Renal pelvis (tissue), 12 donors: ENCODE measurements at places on chromosomes 13 and 19.

- no peak for DNase-seq
These were observed 298.8 kb downstream of the NDFIP2 start for GRCh38 chr13:79779761-79780160.

- no peak for DNase-seq
These were observed 8.0 kb downstream of the ATP4A start for GRCh38 chr19:35555301-35556005.

DNA sequence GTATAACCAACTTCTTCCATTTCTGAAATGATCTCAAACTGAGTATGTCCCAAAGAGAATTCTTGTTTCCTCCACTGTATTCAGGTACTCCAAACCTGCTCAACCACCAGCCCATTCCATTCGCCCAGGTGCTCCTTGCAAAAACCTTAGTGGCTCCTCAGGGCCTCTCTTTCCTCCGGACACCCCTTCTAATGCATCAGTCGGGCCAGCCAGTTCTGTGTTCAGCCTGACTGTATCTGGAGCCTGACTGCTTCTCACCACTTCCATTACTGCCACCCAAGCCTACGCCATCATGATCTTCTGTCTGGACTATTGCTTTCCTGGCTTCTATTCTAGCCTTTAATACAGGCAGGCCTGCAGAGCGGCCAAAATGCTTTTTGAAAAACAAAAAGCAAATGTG lies 1.5 kb downstream of the PHF11 start:
- DNase-seq: no peak

- DNase-seq: peak; percentile 46
These were observed 32.3 kb upstream of the FGF9 start for GRCh38 chr13:21638319-21639282.

GRCh38 chr19:41367848-41368301 lies 3.9 kb upstream of the B9D2 start:
- no peak for DNase-seq

DNA sequence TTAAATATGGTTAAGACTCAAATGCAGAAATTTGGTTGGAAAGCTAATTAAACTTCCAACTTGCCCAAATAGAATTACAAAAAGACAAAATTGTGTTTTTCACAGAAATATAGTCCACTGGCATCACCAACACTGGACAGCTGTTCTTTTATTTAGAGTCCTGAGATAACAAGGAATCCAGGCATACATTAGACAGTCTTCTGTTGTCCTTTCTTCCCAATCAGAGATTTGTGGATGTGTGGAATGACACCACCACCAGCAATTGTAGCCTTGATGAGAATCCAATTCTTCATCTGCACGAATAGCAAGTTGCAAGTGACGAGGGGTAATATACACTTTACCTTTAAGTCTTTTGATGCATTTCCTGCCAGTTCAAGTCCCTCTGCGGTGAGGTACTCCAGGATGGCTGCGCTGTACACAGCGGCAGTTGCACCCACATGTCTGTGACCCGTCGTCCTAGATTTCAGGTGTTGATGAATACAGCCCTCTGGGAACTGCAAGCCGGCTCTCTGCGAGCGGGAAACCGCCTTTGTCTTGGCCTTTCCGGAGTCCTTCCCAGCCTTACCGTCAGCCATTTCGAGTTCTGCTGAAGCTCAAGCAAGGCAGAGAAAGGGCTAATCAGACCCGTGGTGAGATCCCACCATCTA lies 14.7 kb downstream of the UBAC2 start:
- no peak for DNase-seq

DNA sequence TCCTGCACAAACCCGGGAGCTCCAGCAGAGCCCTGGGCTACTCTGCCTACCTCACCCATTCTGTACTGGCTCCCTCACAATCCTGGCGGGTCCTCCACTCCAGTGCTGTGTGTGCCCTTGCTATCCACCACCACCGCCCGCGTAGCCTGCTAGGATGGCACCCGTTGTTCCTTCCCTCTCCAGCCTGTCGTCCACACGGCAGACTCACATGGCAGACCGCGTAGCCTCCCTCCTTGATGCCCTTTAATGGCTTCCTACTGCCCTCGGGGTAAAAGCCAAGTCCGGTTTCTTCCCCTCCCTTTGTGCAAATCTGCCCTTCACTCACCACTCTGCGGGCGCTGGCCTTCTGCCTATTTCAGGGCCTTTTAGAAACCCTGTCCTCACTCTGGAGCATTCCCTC lies 106.6 kb downstream of the RAB20 start:
- no peak for DNase-seq

DNA sequence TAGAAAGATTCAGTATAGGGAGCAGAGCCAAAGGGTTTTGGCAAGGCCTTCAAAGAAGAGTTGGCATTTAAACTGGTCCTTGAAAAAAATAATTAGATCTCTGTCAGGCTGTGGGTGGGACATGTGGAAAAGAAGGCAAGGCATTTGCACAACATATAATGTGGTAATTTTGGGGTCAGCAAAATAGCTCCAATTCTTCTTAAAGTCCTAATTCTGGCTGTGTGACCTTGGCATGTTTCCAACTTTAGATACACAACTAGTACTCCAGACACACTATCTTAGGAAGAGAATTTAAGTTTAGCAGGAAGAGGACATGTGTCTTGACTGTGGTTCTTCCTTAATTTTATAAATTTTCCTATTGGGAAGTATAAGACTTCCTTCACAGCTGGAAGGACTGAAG lies 206.3 kb downstream of the PCDH17 start:
- DNase-seq: no peak

GRCh38 chr19:371501-372168 lies 27.0 kb upstream of the MIER2 start:
- DNase-seq: no peak
